ENCODE measurements at places on chromosomes 7 and 10.

- no peak for DNase-seq
Observed at GRCh38 chr10:6711881-6712280, 131.8 kb upstream of the PRKCQ start.

- no peak for DNase-seq
Observed at GRCh38 chr7:13602036-13602435, 387.4 kb downstream of the ETV1 start.

DNA sequence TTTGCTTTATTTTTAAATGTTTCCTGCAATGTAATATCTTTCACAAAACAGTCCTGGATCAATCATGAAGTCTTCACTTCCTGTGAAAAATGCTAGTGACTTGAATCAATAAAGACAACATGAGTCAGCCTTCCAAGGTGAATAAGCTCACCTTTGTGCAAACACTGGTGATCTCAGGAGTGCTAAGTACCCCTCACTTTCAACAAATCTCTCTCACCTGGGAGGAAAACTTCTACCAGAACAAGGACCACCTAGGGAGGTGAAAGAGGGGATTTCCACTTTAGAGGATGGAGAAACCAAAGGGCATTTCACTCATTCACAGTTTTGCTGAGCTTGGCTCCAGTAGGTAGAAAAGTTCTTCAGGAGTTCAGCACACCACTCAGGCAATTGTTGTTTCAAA is 64.8 kb downstream of the CALD1 start:
- no peak for DNase-seq

DNA sequence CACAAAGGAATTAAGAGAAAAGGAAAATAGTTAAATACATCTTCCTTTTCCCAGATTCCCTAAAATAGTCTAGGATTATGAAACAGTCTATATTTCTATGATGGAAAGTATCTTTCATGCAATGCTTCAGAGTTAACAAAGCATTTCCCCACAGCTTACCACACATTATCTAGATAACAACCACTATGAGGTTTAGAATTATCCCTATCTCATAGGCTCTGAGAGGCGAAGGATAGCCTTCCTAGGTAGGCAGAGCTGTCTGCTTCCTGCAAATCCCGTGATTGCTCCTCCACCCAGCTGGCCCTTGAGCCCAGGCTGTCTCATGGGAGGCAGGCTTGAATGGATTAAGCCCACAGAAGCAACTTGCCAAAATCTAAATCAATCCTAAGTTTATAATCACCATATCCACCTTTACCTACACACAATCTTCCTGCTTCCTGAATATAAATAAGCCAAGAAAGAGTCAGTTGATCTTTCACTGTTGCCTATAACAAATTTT is 321.4 kb upstream of the AOAH start:
- DNase-seq, result no peak

GRCh38 chr7:42197451-42197850 is 39.6 kb downstream of the GLI3 start:
- DNase-seq, result no peak

DNA sequence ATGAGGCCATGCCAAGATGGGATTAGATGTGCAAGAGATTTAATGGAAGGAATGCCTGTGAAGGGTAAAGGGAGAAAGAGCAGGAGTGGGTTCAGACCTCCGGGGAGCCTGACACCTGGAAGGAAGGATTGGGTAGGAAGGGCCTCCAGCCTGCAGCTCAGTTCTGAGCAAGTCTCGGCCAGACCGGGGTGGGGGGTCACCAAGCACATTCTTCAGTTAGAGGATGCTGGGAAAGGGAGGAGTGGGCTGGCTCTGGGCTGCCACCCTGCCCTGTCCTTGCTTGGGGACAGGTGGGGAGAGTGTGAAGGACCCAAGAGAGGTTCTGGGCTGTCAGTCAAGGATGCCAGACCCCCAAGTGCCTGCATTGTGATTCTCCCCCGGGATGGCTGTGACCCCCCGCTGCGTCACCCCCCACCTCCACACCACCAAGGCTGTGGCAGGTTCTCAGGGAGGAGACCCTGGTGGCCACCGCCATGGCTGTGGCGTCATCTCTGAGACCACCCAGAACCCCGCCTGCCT is 16.5 kb upstream of the PRKAG2 start:
- no peak for DNase-seq

GRCh38 chr10:114031073-114031972 is 12.3 kb upstream of the ADRB1 start:
- DNase-seq, result no peak

GRCh38 chr7:142808461-142808801 is 37.7 kb downstream of the PRSS2 start:
- no peak for DNase-seq

- no peak for DNase-seq
Observed at GRCh38 chr7:142352543-142352942, 94.7 kb upstream of the PRSS58 start.

DNA sequence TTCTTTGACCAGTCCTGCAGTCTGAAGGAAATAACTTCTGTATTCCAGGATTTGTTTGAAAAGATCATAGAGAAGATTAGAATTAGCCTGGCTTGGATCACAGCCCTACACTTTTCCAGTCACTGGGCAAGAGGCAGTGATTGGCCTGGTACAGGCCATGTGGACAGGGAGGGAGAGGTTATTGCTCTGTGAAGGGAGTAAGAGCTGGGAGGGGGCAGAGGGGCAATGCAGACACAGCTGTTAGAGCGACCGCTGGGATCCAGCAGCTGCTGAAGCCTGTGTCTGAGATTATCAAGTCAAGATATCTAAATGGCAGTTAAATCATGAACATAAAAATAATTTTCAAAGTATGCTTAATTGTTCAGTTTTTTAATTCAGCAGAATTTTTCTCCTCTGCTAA is 257.3 kb downstream of the SDK1 start:
- no peak for DNase-seq

DNA sequence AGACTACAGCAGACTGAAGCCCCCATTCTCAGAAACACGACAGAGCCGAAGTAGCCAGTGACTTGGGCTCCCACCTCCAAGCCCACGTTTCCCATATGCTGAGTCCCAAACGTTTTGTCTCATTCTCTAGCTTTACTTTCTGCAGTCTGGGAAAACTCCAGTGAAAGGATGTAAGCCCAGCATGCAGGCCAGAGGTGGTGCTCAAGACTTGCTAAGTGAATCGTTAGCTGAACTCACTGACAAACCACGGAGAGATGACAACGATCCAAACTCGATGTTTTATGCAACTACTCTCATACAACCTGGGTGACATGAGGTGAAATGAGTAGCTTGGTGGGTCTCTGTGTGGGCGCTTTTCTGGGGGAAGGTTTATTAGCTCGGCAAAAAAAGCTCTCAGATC is 731.8 kb downstream of the SUGCT start:
- DNase-seq, result no peak

DNA sequence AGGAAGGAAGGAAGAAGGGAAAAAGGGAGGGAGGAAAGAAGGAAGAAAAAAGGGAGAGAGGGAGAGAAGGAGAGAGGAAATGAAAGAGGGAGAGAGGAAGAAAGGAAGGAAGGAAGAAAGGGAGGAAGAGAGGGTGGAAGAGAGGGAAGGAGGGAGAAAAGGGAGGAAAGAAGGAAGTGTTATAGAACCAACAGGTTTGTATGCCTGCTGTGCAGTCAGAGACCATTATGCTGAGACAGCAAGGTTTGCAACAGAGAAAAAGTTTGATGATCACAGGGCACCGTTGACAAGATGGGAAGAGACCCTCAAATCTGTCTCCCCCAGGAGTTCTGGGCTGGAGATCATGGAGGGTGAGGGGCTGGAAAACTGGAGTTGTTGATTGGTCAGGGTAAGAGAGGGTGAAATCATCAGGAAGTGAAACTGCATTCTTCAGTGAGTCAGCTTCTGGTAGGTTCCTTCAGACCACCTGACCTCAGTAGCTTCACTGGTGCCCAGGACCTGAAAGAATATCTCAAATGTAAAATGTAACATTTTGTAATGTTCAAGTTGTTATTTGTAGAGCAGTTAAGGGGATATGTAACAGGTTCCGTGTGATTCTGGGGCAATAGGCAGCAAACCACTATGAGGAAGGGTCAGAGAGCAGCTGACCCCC is 76.3 kb downstream of the JCAD start:
- DNase-seq, result no peak

DNA sequence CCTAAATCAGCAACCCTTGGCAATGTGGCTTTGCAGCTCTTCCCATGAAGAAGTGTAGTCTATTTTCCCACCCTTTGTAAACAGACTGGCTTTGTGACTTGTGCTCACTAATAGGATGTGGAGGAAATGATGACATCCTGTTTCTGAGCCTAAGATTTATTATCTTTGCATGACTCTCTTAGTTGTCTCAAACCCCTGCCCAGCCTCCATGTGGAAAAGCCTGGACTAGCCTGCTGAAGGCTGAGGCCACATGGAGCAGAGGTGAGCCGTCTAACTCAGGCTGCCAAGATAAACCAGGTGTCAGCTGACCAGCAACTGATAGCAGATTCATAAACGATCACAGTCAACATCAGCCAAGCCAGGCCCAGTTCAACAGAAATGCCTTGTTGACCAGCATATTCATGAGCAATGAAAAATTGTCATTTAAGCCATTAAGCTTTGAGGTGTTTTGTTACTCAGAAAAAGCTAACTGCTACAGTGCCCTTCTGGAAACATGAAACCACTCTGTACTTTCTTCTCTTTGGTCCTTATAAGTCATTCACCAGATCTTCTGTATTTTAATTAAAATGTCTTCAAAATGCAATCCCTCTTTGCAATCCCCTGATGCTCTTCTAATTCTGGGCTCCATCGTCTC is 586.3 kb upstream of the ANKRD30A start:
- no peak for DNase-seq

GRCh38 chr7:108193594-108194498 is 63.7 kb upstream of the LAMB4 start:
- no peak for DNase-seq
